ENCODE measurements at places on chromosomes 7 and 10.

- no peak for DNase-seq
Observed at GRCh38 chr10:110725801-110726630, 81.9 kb downstream of the RBM20 start.

GRCh38 chr7:110918949-110919548 is 171.9 kb upstream of the LRRN3 start:
- DNase-seq, result no peak

GRCh38 chr10:88857831-88858230 is 6.2 kb upstream of the ANKRD22 start:
- DNase-seq, result no peak

DNA sequence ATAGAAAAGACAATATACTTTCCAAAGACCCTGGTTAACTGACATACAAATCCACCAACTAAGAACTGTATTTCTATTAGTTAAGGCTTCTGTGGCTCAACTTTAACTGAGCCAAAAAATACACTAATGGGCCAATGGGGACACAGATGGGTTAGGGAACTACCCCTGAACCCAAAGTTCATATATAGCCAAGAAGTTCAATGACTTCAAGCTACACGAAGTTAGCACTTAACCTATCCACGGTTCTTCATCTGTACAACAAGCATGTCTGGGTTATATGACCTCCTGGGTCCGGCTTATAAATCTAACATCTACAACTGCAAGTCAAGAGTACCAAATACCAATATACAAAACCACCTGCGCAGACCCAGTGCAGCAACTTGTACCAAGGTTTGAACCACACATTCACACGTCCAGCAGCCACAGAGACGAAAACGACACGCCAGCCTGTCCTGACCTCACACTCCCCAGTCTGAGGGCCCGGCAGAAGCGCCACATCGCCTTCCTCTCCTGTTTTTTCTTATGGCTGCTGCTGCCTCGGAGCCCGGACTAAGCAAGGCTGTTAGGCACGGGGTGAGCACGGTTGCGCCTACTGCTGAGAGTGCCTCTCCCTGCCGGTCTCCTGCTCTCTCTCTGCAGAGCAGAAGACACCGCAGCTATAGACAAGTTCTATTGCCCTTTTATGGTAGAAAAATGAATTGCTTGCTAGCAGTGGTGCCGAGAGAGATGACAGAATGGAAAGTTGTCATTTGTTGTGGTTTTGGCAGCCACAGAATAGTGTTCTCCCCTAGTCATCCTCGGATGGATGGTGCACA is 86.3 kb downstream of the RNF216 start:
- peak; percentile 78 for DNase-seq

DNA sequence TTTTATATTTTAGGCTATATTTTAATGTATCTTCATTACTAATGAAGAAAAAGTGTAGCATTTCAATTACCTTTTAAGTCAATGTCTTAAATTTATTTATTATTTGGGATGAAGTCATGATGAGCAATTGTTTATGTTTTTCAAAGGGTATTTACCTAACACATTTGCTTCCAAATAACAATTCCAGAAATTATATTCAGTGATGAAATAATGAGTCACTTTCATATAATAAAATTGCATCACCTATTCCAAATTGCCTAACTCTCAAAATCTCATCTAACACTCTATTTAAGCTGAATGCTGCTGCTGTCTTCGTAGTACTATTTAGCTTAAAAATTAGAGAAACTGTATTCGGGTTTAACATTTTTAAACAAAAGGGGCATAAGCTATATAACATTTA is 97.7 kb downstream of the PRKG1 start:
- DNase-seq, result no peak

DNA sequence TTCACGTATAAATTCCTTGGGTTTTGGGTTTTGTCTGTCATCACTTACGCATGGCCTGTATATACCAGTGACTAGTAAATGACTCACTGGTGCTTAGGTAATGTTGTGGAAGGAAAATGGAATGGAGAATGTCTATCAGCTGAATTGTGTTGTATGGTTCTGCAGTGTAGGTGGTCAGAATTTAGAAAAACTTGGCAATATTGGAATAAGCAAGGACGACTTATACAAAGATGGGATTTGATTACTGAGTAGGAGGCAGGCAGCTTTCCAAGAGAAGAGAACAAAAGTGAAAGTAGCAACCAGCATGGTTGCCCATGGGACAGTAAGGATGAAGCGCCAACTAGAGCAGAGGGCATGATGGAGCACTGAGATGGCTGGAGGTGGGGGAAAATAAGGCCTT is 168.6 kb upstream of the CSTF2T start:
- no peak for DNase-seq

GRCh38 chr7:102892631-102893278 is 20.0 kb upstream of the LRRC17 start:
- DNase-seq, result no peak

- no peak for DNase-seq
Observed at GRCh38 chr10:79185067-79185774, 116.5 kb downstream of the ZMIZ1 start.

Data from central memory CD4-positive, alpha-beta T cell (primary cell).